ENCODE measurements at places on chromosomes 7 and 10.

GRCh38 chr10:80139265-80139664 lies 6.7 kb downstream of the PLAC9 start:
- DNase-seq, result no peak

GRCh38 chr10:133268532-133268931 lies 8.1 kb downstream of the ADAM8 start:
- no peak for DNase-seq

GRCh38 chr10:113430634-113431397 lies 122.0 kb upstream of the HABP2 start:
- DNase-seq, result no peak

GRCh38 chr10:111208951-111209350 lies 132.1 kb downstream of the ADRA2A start:
- no peak for DNase-seq

GRCh38 chr7:48438206-48438605 lies 266.9 kb downstream of the ABCA13 start:
- no peak for DNase-seq
